ENCODE measurements at places on chromosomes 5 and 9.
A peak's percentile ranks its signal among the peaks of the same experiment; 100 is the strongest.

DNA sequence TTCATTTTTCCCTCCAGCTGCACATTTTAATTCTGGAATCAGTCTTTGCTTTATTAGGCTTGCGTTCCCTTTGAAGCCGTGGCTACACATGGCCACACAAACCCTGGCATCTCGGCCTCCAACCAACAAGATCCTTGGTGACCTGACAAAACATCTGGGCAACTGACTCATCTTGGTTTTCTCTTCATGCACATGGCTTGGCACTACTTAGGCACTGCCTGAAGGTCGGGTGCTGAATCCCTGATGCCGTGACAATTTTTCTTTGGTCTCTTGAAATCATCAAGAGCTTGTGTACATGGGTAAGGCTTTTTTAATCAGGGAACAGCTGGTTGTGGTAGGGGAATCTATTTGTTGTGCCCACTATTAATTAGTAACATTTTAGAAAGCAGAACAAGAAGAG, 16.0 kb upstream of the PAPPA start:
- DNase-seq = no peak

- no peak for DNase-seq
Observed at GRCh38 chr9:4936823-4937222, 48.2 kb upstream of the JAK2 start.

GRCh38 chr9:92807757-92808725, 43.4 kb upstream of the BICD2 start:
- DNase-seq = peak; percentile 12

GRCh38 chr5:119207105-119207504, 136.2 kb downstream of the DMXL1 start:
- DNase-seq = no peak

GRCh38 chr9:36991516-36992134, 42.4 kb downstream of the PAX5 start:
- DNase-seq = no peak

DNA sequence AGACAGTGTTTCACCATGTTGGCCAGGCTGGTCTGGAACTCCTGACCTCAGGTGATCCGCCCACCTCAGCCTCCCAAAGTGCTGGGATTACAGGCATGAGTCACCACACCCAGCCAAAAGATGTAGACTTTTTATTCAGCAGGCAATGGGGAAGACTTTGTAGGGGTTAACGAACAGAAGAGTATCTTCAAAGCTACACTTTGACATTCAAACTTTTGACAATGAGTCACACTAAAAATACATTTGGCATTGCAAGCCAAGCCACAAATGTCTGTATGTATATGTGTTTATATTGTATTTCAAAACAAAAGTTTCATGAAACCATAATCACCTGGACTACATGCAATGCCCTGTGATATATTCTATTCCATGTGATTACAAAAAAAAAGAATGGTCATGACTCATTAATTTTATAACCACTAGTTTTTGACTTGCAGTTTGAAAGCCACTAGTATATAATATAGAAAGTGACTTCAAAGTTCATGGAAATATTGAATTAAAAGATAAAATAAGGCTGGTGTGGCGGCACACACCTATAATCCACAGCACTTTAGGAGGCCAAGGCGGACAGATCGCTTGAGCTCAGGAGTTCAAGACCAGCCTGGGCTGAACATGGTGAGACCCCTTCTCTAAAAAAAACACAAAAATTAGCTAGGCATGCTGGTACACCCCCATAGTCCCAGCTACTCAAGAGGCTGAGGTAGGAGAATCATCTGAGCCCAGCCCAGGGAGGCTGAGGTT, 8.3 kb downstream of the DIMT1 start:
- peak; percentile 53 for DNase-seq

DNA sequence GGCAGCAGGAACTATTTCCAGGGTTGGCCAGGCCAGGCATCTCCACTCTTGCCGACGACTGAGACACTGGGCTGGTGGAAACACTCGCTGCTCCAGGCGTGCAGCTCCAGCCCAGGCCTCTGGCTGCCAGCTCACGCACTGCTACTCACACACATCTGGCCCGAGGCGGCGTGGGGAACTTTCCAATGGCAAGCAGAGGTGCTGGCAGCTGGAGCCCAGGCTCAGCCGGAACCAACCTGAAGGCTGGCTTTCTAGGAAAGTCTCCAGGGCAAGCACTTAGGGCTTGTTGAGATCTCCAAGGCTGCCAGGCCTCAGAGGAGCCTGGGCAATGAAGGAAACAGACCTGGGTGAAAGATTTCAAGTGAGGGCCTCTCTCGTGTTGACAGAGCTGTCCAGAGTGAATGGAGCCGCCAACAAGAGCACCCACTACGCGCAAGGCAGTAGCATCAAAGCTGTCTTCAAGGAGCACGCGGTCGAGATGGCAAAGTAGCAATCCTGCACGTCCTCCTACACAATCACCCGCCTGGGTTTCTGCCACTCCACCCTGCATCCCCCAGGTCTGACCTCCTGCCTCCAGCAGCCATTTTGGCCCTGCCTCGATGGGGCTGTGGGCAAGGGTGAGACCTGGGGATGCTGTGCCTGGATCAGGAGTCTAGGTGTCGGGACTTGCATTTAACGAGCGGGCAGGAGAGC, 14.4 kb downstream of the SH3PXD2B start:
- DNase-seq = no peak

- DNase-seq = peak; percentile 18
Observed at GRCh38 chr9:121985792-121986494, 107.2 kb downstream of the TTLL11 start.

DNA sequence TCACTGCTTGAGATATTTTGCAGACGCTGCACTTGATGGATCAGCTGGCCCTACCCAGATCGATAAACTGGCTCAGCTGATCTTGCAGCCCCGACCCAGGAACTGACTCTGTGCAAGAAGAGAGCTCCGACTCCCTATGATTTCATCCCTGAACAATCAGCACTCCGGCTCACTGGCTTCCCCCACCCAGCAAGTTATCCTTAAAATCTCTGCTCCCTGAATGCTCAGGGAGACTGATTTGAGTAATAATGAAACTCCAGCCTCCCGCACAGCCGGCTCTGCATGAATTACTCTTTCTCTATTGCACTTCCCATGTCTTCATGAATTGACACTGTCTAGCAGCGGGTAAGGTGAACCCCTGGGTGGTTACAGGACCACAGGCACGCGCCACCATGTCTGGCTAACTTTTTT, 16.9 kb upstream of the NANS start:
- DNase-seq = no peak

DNA sequence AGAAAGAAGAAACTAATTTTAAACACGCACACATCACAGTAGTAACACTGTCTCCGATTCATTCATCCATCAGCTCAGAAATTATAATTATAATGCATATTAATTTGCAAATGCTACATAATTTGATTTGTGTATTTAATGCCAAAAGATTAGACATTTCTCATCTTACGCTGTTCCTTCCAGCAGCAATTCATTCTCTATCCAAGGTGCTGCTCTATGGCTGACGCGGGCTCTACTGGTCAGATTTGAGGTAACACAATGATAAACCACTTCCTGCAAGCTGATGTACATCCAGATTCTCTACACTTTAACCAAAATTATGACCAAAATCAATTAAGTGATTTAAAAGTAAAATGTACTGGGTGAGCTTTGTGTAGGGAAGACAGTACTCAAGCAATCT, 77.9 kb upstream of the ICE1 start:
- peak; percentile 37 for DNase-seq

GRCh38 chr5:168756453-168757391, 177.6 kb upstream of the PANK3 start:
- no peak for DNase-seq

GRCh38 chr5:165497707-165498106, 1992.3 kb downstream of the MAT2B start:
- DNase-seq = peak; percentile 23

DNA sequence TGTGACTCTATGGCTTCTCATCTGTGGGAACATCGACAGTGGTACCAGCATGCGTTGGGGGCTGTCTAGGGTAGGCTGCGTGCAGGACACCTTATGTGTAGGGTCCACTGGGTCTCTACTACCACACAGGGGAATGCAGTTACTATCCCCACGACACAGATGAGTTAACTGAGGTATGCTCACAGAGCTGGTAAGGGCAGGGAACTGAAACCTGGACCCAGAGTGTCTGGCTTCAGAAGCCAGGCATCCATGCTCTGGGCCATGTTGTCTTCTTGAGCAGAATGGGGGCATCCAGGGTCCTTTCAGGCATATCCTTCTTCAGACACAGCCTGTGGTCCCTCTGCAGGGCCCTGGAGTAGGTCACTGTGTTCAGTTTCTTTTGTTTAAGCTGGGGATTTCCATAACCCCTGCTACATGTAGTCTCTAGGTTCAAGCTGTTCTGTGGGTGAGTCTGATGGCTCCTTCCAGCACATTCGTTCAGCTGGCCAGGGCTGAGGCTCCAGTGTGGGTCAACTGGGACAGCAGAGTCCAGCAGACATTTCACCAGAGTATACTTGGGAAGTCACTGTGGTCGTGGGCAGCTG, 148.8 kb downstream of the GADD45G start:
- no peak for DNase-seq

DNA sequence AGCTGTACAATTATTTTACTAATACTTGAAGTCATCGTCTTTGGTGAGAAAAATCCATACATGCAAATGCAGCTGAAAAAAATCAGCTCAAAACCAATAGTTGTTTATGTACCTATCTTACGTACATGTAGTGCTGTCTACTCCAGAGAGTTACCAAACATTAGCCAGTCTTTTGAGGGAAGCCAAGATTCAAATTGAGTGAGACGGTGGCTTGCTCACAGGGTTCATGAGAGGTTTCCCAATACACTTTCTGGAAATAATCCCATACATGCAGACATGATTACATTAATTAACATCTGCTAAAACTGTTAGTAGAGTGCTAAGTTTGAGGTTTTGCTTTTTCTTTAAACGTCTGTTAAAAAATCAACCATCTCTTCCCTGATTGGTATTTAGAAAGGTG, 2.3 kb downstream of the C9orf72 start:
- DNase-seq = no peak

DNA sequence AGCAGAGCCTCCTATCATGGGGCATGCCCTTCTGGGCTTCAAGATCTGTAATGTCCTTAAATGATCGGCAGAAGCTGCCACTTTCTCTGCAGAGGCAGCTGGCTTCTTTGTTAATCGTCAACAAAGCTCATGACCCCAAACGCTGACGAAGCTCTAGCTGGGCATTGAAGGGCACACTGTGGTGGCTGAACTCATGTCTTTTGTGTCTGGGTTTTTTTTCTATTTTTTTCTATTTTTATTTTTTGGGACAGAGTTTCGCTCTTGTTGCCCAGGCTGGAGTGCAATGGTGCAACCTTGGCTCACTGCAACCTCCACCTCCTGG, 65.2 kb upstream of the ASS1 start:
- no peak for DNase-seq

- DNase-seq = no peak
Observed at GRCh38 chr5:147863454-147864158, 14.9 kb upstream of the SCGB3A2 start.

- DNase-seq = no peak
Observed at GRCh38 chr5:115308815-115309214, 12.4 kb upstream of the CCDC112 start.

DNA sequence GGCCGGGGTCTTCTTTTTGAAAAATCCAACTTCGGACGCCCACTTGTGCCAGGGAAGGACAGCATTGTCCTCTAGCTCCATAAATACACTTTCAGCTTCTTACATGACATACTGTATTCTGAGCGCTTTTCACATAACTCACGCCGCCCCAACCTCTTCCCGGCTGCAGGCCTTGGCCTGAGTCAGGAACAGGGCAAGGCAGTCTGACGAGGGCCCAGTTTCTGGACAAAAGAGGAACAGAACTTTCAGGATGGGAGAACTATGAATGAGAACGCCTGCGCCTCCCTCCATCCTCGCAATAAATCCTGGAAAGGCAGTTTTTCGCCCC, 650 bp downstream of the DCTN4 start:
- no peak for DNase-seq

DNA sequence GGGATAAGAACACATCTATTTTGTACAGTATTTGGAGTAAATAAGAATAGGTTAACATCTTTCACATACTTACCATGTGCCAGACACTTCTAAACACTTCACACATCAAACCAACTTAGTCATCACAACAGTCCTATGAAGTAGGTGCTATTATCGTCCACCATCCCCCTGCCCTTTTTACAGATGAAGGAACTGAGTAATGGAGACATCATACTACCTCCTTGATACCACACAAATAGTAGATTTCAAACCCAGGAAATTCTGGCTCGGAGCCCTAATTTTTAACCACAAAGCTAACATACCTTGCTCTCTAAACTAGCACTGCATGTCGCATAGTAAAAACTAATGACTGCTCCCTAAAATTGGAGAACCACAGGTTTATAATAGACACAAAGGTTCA, 4.2 kb upstream of the ZNF366 start:
- DNase-seq = peak; percentile 97

DNA sequence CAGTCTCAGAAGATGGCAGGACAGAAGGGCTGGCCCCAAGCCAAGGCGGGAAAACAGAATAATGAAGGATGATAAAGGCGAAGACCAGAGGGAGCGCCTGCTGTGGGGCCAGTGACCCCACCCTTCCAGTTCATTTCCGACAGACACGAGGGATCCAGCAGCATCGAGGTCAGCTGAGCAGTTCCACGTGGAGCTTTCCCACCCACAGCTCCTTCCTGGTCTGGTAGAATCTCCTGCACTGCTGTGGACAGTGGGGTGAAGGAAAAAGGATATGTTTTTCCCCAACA, 265.9 kb upstream of the VLDLR start:
- DNase-seq = no peak

GRCh38 chr9:94800424-94801117, 74.1 kb downstream of the AOPEP start:
- peak; percentile 49 for DNase-seq

GRCh38 chr9:96022445-96023051, 147.1 kb downstream of the ERCC6L2 start:
- no peak for DNase-seq

DNA sequence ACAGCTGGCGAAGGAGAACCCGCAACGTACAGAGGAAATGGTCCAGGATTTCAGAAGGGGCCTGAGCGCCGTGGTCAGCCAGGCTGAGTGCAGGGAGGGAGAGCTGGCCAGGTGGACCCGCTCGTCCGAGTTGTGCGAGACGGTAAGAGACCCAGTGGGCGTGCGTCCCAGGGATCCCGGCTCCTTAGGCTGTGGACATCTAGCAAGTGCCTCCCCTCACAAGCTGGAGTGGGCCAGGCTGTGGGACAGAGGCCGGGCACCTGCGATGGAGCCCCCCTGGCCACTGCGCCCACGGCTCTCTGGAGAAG, 29.5 kb upstream of the LRRC14B start:
- DNase-seq = no peak

DNA sequence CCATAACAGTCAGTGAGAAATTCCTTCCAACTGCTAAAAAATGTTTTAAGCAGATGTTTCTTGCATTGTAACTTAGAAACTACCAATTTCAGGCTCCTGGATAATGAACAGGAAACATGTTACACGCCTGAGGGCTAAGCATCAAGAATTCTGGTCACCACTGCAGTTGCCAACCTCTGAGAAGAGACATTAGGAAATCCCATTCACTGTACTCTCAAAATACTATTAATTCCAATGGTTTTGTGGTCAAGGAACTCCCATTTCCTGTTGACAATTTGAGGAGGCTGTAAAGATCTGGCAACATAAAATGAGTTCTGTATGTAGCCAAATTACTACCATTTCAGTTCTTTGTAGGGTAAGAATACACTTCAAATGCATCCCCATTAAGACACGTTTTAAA, 456.0 kb upstream of the MEF2C start:
- peak; percentile 88 for DNase-seq

Measured in M059J (cell line).